Head of caudate nucleus (tissue), 42 donors: ENCODE measurements at places on chromosomes 6 and 20.
A peak's percentile ranks its signal among the peaks of the same experiment; 100 is the strongest.

- no peak for DNase-seq
Observed at GRCh38 chr20:45835329-45835765, 1.7 kb downstream of the SNX21 start.

DNA sequence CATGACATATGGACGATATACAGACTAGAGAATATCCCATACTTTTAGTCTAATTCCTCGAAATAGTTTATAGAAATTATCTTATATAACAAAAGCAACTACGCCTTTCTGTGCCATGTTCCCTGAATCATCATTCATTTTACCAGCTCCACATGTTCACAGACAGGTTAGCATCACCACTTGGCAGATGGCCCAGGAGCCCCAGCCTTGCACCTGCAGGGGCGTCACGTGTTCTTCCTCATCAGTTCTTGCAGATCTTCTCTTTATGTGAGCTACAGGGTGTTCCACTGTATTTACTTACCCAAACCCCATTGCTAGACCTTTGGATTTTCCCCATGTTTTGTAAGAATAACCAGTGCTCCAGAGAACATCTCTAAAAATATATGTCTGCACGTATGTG lies 12.6 kb upstream of the BNIP5 start:
- DNase-seq = peak; percentile 63

- DNase-seq = no peak
Observed at GRCh38 chr20:48818481-48818987, 9.3 kb downstream of the PREX1 start.

DNA sequence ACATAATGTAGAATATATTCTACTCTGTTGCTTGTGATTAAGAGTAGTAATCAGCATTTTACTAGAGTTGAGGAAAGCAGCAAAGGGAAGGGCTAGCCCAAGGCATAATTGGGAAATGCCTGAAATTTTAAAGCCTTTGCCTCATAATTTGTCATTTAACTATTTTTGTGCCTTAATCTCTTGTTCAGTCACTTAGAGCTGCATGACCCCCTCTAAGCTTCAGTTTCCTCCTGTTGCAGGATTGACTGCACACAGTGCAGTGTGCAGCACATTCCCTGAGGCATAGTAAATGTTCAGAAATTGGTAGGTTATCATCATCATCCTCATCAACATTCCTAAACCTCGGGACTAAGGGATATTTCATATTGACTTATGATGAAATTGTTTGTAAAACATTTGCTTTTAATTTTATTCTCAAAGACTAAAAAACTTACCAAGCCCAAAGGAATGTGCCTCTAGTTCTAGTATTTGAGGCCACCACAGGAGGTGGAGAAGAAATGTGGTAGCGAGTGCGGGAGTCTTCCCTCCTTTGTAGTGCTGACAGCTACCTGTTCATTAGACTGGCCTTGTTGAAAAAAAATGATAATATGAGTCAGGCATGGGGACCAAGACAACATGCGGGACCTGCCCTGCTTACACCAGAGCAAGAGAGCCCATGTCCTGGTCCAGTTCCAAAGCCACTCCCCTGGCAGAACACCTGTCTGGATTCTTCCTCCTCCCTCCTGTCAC lies 14.8 kb upstream of the TENT5A start:
- DNase-seq = no peak

- no peak for DNase-seq
Observed at GRCh38 chr6:163427498-163428254, 13.2 kb downstream of the QKI start.

DNA sequence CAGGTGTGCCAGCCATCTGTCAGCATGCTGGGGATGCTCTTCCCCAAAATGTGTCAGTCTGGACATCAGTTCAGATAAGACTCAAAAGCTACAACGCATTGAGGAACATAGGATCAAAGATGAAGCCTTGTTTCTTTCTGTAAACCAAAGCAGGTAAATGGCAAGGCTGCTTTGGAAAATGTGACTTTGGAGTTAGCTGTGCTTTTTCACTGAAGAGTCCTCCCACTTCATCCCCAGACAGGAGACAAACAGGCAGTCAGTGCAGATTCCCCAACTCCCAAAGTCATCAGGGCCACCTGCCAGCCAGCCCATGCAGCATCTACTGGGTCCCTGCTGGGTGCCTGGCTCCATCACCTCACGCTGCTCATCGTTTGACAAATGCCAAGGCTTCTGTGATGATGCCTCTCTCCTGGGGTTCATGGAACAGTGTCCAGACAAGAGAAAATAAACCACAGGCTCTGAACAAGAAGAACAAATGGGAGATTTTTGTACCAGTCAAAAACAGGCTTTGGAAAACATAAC lies 205.0 kb upstream of the BTBD3 start:
- DNase-seq = no peak

DNA sequence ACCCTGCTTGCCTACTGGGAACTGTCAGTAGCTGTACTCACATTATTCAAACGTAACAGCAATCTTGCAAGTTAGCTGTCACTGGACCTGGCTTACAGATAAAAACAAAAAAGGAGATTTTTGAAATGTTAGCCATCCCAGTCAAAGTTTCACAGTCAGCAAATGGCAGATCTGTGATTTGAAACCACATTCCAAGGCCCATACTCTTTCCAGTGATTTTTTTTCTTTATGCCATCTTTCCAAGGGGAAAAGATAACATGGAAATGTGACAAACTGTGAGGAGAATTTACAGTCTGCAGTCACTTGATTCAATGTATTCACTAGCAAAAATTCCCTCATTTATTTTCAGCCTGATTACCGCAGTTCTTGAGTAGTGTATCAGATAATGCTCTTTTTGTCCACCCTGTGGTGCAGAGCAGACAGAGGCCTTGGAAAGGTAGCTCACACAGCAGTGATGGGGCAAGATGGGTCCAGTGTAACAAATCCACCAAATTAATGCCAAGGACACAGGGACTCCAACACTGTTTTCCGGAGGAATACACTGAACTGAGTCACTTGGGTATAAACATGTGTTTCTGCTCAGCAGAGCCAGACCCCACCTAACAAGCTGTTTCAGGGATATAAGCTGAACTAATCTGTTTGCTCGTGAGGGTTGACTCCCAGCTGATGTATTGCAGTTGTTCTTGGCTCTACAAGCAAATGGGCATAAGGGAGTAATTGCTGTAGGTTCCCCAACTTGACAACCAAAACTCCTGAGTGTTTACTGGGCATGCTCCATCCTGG lies 49.9 kb upstream of the ADGRF1 start:
- DNase-seq = no peak

DNA sequence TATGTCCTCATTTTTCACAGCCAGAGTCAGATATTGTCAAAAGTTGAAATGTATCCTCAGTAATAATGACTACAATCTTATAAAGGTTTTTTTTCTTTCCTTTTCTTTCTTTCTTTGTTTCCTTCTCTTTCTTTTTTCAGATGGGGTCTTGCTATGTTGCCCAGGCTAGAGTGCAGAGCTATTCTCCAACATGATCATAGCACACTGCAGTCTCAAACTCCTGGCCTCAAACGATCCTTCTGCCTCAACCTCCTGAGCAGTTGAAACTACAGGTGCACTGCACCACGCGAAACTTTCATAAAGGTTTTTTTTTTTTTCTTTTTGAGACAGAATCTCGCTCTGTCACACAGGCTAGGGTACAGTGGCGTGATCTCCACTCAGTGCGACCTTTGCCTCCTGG lies 31.1 kb upstream of the FOXA2 start:
- DNase-seq = no peak
